Left colon (tissue), 2 donors: ENCODE measurements at places on chromosomes 13 and 19. TPM values are rescaled to one million over a fixed set of nuclear protein-coding genes. Genes with fewer than 3 reads are reported as not detected.

Gene AMER2
- total RNA-seq = not detected

Gene CEACAM5
- 5,481 TPM for total RNA-seq

Gene SMIM24
- total RNA-seq = 45.8 TPM

Gene ARID3A
- 10.7 TPM for total RNA-seq

Gene FPR3
- 2.0 TPM for total RNA-seq

Gene SRRM5
- 0.14 TPM for total RNA-seq

Gene ELSPBP1
- total RNA-seq = not detected

Gene ZNF773
- 2.6 TPM for total RNA-seq

Gene ANGPTL8
- total RNA-seq = not detected

Gene IGFL2
- not detected for total RNA-seq

Gene RUVBL2
- total RNA-seq = 56.7 TPM

Gene ZNF432
- total RNA-seq = 8.4 TPM

Gene LILRA2
- total RNA-seq = 1.1 TPM

Gene LENG9
- 16.7 TPM for total RNA-seq

Gene ITM2B
- 473 TPM for total RNA-seq

Gene HIPK4
- total RNA-seq = not detected

Gene BCAM
- total RNA-seq = 21.7 TPM

Gene SH2D3A
- total RNA-seq = 46.7 TPM

Gene ZNF90
- total RNA-seq = 3.2 TPM

Gene BEST2
- total RNA-seq = 207 TPM

Gene SPART
- 14.0 TPM for total RNA-seq

Gene SLC25A41
- 0.85 TPM for total RNA-seq

Gene C5AR2
- total RNA-seq = 0.46 TPM

Gene RASL11A
- total RNA-seq = 67.5 TPM

Gene IGFL1
- not detected for total RNA-seq

Gene TEX26
- total RNA-seq = not detected

Gene CASP14
- total RNA-seq = not detected

Gene C19orf67
- 0.42 TPM for total RNA-seq

Gene TICAM1
- 22.4 TPM for total RNA-seq

Gene ANKRD24
- 1.1 TPM for total RNA-seq
